ENCODE measurements at places on chromosomes 11 and 22.

DNA sequence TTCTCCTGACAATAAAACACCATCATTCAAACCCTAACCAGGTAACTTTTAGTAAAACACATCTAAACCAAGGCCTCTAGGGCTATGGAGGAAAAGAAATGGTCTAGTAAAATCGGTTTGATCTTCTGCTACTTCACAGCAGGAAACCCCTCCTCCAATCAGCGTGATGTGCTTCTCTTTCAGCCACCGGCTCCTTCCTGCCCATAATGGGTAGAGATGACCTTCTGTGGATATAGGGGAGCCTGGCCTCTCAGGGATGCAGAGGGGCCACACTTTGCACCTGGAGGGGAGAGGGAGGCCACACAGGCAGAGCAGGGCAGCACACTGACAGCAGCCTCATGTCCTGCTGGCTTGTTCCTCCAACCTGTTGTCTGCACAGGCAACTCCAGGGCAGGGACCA is 6.9 kb downstream of the EHD1 start:
- no peak for DNase-seq

DNA sequence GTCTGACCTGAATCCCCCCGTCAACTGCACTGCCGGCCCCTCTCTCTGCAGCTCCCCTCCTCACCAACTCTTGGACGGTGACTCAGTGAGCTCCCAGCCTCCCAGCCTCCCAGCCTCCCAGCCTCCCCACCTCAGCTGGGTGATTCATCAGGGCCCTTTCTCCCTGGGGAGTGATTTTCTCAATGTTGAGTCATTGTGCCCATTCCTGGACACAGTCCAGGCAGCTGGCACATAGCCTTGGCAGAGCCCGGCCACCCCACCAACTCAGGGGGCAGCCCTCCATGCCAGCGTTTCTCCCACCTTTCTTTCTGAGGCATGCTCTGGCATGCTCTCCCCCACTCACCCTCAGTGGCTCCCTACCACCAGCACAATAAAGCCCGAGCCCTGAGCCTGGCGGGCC is 30.7 kb downstream of the PDE2A start:
- no peak for DNase-seq

- no peak for DNase-seq
Observed at GRCh38 chr11:76667856-76668255, 2.7 kb downstream of the LRRC32 start.

GRCh38 chr22:49918911-49919881 is 762 bp downstream of the CRELD2 start:
- DNase-seq, result no peak

GRCh38 chr11:13242564-13242963 is 35.0 kb upstream of the BMAL1 start:
- DNase-seq, result no peak

DNA sequence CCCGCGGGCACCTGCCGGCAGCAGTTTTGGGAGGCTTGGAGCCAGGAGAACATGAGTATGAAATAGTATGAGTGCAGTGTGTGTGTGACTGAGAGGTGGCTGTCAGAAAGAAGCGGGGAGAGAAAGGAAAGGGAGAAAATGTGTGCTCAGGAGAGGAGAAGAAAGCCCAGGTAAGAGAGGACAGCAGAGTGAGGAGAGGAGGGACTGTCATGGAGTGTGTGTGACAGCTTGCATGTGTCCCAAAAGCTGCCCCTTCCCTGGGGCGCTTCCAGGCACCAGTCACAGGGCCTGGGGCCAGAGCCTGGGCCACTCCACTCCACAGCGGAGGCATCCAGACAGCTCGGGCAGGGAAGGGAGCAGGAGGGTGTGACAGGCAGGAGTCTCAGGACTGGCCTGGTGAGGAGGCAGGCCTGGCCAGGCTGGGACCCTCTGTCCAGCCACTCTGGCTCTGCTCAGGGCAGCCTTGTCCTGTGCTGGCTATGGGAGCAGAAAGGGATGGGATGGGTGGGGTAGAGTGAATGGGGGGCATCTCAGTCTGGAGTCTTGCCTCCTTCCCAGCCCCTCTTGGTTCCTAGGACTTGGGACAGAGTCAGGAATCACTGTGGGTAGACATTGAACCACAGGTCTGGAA is 949 bp downstream of the MMP11 start:
- DNase-seq, result no peak

DNA sequence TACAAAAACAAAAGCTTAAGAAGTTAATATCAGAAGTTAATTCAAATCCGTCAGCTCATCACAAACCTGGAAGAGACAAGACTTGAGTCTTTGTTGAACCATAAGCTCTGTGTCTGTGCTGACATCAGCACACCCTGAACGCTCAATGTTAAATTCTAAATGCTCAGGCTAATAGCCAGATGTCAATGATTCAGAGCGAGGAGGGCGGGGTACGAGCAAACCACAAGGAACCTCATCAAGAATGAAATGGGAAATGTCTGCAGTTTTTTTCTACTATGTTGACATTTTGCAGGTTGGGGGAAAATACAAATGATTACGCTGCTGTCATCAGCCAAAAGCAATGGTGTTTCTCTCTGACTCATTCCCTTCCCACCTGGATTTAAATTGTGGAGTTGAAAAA is 1057.2 kb downstream of the NTM start:
- DNase-seq, result no peak

Data from anterior cingulate cortex (tissue), 58 donors.